ENCODE measurements at places on chromosomes 2 and 18. TPM values are rescaled to one million over a fixed set of nuclear protein-coding genes. Genes with fewer than 3 reads are reported as not detected.

Gene DOK6
- not detected for total RNA-seq

Gene PRKRA
- total RNA-seq, result 56.7 TPM

Gene GPR35
- 48.2 TPM for total RNA-seq

Gene CNTNAP5
- total RNA-seq, result not detected

Gene ACTR1B
- total RNA-seq, result 129 TPM

Gene STAMBP
- total RNA-seq, result 107 TPM

Gene IL1B
- 0.14 TPM for total RNA-seq

Gene EML6
- 2.0 TPM for total RNA-seq
